T-helper 2 cell treated with Interferon-gamma antibody and Interleukin-4, amounts not matched to agents 5 μg/mL and 100 μg/mL, for 36 hours (primary cell): ENCODE measurements at places on chromosomes 2 and 18.

- no peak for DNase-seq
Observed at GRCh38 chr2:86358957-86359356, 21.5 kb upstream of the REEP1 start.

DNA sequence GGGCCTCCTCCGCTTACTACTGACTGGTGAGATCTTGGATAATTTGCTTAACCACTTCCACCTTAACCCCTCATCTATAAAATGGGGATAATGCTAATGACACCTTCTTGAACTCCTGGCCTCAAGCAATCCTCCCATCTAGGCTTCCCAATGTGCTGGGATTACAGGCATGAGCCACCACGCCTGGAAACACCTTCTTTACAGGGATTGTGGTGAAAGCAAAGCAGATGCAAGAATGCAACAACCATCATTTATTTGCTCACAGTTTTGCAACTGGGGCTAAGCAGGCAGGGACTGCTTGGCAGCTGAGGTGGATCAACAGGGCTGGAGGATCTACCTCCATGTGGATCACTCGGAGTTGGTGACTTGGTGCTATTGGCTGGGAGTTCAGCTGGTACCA lies 76.2 kb upstream of the ZNF532 start:
- DNase-seq: no peak

GRCh38 chr2:29482348-29482747 lies 367.1 kb downstream of the CLIP4 start:
- no peak for DNase-seq

DNA sequence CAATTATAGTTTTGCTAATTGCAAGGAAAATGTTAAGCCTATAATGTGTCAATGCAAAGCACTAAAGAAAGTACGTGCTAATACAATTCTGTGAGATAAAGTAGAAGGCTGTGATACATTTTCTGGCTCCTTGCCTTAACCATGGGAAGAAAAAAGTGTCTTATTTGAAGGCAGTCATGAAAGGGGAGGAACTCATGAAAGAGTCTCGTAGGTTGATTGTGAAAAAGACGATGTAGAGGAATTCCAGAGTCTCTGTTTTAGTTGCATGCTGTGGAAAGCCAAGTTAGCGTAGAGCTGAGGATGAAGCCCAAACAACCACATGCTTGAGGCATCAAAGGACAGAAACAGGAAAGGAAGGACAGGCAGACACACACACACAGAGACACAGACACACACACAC lies 214.1 kb downstream of the MEIS1 start:
- no peak for DNase-seq

DNA sequence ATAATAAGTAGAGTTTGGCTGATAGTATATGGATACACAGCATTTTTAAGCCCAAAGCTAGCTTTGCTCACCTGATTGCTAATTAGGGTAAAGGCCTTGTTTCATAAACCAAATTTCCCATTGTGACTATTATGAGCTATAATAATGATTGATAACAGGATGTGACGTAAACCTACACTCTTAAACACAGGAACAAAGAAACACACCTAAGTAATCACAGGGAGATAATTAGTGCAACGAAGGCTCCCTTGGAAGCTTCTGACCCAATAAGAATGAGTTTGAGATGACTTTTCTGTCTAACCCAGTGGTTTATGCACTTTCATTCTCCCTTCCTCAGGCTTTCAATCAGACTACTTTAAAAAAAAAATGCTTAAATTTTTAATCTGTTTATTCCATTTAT lies 683.2 kb downstream of the SATB2 start:
- DNase-seq: no peak

DNA sequence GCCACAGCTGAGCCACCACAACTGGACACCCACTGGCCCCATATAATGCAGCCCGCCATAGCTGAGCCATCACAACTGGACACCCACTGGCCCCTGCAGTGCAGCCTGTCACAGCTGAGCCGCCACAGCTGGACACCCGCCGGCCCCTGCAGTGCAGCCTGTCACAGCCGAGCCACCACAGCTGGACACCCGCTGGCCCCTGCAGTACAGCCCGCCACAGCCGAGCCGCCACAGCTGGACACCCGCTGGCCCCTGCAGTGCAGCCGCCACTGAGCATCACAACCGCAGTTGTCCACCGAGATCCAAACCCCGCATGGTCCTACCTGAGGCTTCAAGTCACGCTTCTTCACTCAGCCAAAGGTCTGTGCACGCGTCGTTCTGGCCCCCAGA lies 134.2 kb downstream of the PXDN start:
- no peak for DNase-seq

DNA sequence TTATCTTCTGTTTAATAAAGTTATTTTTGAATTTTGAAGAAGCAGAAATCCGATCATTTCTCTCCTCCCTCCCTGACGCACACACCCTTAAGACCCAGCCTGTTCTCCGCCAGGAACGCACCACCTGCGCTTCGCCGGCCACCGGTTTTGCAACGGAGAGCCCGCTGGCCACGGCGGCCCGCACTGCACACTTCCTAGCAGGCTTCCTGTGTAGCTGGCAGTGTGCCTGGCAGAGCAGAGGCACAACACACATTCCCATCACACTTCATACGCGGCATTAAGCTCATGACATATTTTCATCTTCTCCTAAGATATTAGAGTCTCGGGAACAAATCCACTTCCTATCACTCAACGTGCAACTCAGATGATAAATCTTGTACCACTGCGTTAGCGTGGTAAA lies 148.0 kb downstream of the HDAC4 start:
- DNase-seq: no peak

- no peak for DNase-seq
Observed at GRCh38 chr18:8050616-8051329, 483.7 kb downstream of the PTPRM start.

DNA sequence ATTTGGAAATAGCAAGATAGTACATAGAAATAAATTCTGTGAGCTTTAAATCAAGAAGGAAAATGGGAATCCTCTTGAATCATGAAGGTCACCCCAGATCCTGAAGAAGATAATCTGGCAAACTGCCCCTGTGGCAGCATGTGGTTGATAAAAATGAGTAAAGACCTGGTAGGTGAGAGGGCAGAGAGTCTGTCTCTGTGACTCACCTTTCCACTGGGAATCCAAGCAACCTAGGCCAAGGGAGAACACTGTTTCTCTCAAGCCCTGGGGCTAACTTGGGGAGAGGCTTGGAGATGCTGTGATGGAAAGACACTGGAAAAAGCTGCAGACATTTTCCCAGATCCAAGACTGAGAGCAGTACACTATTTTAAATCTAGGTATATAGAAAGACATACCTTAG lies 185.8 kb upstream of the CNTNAP5 start:
- DNase-seq: no peak
